IMR-90 (cell line): ENCODE measurements at places on chromosomes 13 and 19. TPM values are rescaled to one million over a fixed set of nuclear protein-coding genes. Genes with fewer than 3 reads are reported as not detected.
A peak's percentile ranks its signal among the peaks of the same experiment; 100 is the strongest.

GRCh38 chr13:75787249-75787928 lies 151.3 kb downstream of the LMO7 start:
- H3K36me3 ChIP-seq = no peaks in the 10 kb centered on the region
- DNase-seq = peak; percentile 79
- H3K27ac ChIP-seq = peak overlapping the region; percentile 69; the same call in 1 of the 2 replicates
- H3K4me3 ChIP-seq = no peak overlapping the region
- no peaks in the 10 kb centered on the region for H3K27me3 ChIP-seq
- H3K4me1 ChIP-seq = peaks cover 23% of the 10 kb centered on the region

GRCh38 chr13:58313219-58313618 lies 681.7 kb downstream of the PCDH17 start:
- H3K4me3 ChIP-seq = no peak overlapping the region
- H3K27ac ChIP-seq = no peak overlapping the region
- no peak for DNase-seq

- H3K27ac ChIP-seq = no peak overlapping the region
- peaks cover 2% of the 10 kb centered on the region; the same call in 1 of the 2 replicates for H3K4me1 ChIP-seq
- no peaks in the 10 kb centered on the region for H3K27me3 ChIP-seq
Measured at GRCh38 chr13:107299717-107300116, 731.8 kb upstream of the ARGLU1 start.

DNA sequence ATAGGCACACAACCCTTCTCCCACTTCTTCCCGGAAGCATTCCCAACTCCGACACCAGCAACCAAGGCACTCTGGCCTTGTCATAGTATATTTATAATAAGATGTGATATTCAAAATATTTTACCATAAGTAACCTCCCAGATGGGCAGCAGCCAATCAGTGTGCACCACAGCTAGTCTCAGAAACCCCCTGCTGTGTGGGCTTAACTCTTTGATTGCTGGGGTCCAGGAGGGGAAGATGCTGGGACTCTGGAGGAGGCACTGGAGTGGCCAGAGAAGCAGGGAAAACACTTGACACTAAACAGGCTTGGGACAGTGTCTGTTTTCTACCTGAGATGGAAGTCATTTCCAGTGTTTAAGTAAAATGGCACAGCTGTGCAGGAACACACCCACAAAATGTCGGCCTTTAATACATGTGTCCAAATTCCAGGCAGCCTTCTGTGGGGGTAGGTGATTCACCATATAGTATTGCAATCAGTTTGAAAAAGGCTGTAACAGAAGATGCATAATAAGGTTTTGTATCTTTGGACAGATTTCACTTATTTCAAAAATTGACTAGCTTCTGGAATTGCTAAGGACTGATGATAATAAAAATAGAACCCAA lies 100.7 kb downstream of the MBNL2 start:
- H3K4me3 ChIP-seq = no peak overlapping the region
- peak overlapping the region; percentile 86 for H3K27ac ChIP-seq
- no peaks in the 10 kb centered on the region; the same call in 1 of the 2 replicates for H3K36me3 ChIP-seq
- H3K4me1 ChIP-seq = peaks cover 35% of the 10 kb centered on the region
- no peaks in the 10 kb centered on the region for H3K27me3 ChIP-seq
- DNase-seq = peak; percentile 78

- no peaks in the 10 kb centered on the region for H3K36me3 ChIP-seq
- no peaks in the 10 kb centered on the region for H3K27me3 ChIP-seq
- no peak overlapping the region for H3K27ac ChIP-seq
- DNase-seq = no peak
- H3K4me1 ChIP-seq = no peaks in the 10 kb centered on the region
Measured at GRCh38 chr19:36059180-36059910, 4.6 kb downstream of the WDR62 start.

- no peaks in the 10 kb centered on the region for H3K27me3 ChIP-seq
- H3K4me3 ChIP-seq = no peak overlapping the region
- H3K27ac ChIP-seq = no peak overlapping the region
- no peak for DNase-seq
- H3K36me3 ChIP-seq = no peaks in the 10 kb centered on the region
Measured at GRCh38 chr13:106187501-106188095, 347.9 kb downstream of the EFNB2 start.

- no peak overlapping the region for H3K4me3 ChIP-seq
- no peaks in the 10 kb centered on the region for H3K36me3 ChIP-seq
- no peaks in the 10 kb centered on the region for H3K27me3 ChIP-seq
- peak; percentile 49 for DNase-seq
Measured at GRCh38 chr13:51435002-51435578, 17.7 kb downstream of the INTS6 start.

CEACAM16 gene
- not detected in 2 replicates for total RNA-seq
